Effector CD4-positive, alpha-beta T cell (primary cell): ENCODE measurements at places on chromosomes 2 and 18.

- DNase-seq: no peak
Observed at GRCh38 chr2:186724736-186725135, 30.9 kb downstream of the FAM171B start.

DNA sequence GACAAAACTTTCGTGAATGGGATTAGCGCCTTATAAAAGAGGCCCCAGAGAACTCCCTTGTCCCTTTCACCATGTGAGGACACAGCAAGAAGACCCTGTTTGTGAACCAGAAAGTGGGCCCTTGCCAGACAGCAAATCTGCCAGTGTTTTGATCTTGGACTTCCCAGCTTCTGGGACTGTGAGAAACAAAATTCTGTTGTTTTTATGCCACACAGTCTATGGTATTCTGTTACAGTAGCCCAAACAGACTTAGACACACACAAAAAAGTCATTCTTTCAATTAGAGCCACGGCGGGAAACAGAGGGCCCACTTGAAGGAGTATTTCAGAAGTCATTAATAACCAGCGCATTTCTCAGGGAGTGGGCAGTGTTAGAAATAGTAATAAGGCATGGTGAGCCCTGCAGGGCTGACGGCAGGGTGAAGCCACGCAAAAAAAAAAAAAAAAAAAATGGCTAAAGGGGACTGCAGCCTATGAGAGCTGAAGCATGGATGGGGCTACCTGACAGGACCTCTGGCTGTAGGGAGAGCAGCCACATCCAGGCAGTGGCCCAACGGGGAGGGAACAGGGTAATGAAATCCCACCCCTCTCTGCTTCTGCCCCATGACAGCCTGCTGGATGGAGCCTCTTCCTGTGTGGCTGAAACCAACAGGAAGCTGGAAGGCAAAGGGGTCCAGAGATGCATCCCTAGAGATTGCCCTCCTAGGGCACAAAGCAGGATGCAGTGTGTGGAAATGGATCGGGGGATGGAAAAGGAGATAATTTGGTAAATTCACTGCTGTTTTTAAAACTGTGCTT lies 189.3 kb downstream of the KCNS3 start:
- DNase-seq: no peak

- DNase-seq: no peak
Observed at GRCh38 chr2:23803264-23803964, 123.5 kb downstream of the ATAD2B start.

DNA sequence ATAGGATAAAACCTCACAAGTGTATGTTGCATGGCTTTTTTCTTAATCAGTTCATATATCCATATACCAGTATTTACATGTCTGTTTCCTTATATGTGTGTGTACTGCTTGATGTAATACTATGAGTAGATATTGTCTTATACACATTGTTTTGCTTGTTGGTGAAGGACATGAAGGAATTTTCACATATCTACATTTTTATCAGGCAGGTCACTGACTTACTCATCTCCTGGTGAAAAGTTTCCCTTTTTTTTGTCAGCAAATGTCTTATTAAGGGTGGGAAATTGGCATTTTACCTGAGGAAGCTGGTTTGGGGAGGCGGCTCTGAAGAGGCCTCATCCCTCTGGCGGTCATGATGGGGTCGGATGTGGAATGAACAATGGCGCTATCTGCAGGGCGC lies 61.4 kb upstream of the LYPD1 start:
- DNase-seq: no peak

GRCh38 chr18:54872681-54873080 lies 44.4 kb downstream of the RAB27B start:
- DNase-seq: no peak

DNA sequence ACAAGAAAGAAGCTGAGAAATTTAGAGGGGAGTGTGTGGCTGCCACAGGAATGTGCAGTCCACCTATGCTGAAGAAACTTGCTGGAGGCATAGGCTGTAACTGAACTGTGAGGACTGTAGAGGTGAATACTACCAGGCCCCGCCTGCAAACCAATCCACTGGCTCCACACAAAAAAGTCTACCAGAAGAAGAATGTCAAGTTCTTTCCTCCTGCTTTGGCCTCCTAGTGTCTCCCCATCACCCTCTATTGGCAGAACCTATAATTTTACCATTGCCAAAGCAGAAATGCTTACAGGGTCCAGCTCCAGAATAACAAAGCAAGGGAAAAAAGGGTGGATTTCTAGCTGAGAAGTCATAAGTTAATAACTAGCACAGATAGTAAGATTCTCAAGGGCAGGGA lies 5.9 kb upstream of the ATP5MC3 start:
- no peak for DNase-seq

GRCh38 chr2:119746836-119747686 lies 12.7 kb upstream of the PTPN4 start:
- DNase-seq: no peak

DNA sequence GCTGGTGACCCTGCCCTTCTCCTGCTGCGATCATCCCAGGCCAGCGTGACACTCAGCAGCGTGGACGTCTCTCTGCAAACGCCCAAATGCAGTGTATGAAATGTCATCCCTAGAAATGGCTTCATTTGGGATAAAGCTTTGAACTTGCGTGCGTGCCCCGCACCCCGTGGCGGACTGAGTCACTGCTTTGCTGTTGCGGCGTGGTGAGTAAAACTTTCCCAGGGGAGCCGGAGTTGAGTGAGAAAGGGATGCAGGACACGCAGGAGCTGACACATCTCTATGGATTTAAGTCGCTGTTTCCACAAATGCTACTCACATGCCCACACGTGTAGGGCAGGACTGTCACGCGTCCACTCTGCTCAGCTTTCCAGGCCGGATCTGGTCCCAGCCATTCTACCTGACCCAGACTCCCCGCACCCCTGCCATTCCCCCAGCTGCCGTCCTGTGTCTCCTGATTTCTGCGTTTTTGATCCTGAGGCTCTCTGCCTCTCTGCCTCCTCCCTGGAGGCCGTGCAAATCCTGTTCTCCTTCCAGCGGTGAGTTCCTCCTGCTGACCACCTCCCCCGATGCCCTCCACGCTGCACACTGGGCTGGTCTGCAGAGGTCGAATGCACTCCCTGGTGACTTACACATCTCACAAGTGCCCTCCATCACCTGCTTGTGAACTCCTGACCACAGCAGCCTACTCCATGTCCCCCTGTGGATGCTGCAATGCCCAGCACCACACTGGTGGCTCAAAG lies 88.9 kb downstream of the MBP start:
- DNase-seq: no peak

- no peak for DNase-seq
Observed at GRCh38 chr2:170324640-170325046, 146.7 kb downstream of the MYO3B start.

DNA sequence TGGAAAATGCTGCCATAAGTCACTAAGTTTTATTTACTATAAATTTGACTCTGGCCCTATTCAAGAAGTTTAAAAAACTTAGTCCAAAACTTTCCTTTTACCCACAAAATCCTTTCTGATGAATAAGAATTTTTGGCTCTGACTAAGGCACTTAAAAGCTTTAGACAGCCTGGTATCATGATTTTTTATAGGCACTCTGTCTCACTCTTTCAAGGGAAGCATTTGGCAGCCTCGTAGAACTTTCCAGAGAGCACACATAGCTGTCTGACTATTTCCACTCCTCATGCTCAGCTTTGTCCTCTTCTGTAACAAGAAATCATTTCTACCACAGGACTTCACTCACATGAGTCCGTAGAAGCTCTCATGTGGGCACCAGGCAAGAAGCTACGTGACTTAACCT lies 32.3 kb upstream of the XDH start:
- no peak for DNase-seq

- no peak for DNase-seq
Observed at GRCh38 chr2:188645986-188646385, 328.2 kb upstream of the COL3A1 start.

DNA sequence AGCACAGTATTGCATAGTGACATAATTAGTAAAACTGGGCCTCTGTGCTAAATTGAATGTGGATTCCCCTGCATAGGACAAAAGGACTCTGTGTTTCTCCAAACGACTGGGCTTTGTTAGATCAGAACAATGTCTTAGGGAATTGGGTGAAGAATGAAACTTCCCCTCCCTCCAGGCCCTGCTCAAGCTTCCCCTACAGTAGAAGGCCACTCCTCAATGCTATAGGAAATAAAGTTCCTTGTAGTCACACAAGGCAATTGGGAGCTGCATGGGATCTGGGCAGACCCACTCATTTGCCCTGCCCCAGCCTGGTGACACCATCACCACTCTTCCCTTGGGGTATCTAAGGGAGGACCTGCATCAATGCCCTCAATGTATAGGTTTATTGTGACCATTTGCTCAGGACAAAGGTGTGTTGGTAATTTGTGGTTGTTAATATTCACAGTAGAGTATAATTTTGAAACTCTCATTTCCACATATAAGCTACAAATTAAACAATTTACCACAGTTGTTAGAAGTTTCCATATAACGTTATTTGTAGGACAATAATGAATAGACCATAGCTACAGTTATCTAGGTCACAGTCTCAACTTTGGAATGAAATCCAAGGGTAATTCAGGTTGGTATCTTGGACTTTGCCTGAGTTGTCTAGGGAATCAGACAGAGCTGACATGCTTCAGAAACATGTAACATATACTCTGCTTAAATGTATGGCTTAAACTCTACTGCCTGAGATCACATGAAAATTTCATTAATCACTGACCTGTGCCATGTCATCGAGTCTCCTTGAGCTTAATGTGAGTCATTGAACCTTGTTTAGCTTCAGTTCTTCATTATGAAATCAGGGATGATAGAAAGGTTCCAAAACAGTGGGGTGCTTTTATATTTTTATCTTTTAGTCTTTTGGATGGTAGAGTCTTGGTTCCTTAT lies 64.8 kb upstream of the DARS1 start:
- no peak for DNase-seq

GRCh38 chr2:173355132-173355865 lies 627 bp downstream of the CDCA7 start:
- peak; percentile 3 for DNase-seq

- no peak for DNase-seq
Observed at GRCh38 chr2:61117534-61117933, 44.5 kb upstream of the C2orf74 start.

DNA sequence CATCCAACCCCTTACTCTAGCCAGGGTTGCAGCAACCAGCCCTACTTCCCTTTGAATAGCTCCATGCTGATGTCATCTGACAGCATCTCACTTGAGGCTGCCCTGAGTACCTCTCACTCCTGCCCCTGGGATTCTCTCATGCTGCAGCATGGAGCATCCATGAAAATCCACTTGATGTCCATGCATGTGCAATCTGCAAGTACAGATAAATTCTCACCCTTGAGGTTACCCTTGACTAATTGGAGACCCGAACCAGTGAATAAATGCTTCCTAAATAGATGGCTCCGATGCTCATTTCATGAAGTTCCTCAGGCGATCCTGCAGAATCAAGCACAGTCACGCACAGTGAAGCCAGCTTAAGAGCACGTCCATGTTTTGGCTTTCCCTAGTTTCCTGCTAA lies 298.3 kb downstream of the RBM43 start:
- no peak for DNase-seq

DNA sequence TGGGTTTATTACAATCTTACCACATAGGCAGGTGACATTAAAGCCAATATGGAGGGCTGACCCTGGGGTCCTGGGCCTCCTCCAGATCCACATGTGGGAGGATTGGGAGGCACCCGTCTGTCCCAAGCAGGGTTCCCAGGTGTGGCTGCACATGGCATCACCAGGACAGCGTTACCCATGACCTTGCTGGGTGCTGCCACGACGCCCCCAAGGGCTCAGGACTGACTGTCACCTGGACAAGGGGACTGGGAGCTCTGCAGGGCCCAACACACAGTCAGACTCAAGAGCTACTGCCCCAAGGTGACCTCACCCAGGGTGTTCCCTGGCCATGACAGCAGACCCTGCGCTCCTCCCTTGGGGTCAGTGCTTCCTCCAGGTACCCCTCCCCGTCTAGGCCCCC lies 437.4 kb upstream of the MYT1L start:
- no peak for DNase-seq

- no peak for DNase-seq
Observed at GRCh38 chr2:73300926-73301325, 7.6 kb upstream of the EGR4 start.

- DNase-seq: no peak
Observed at GRCh38 chr18:55243255-55243654, 284.0 kb upstream of the CCDC68 start.

DNA sequence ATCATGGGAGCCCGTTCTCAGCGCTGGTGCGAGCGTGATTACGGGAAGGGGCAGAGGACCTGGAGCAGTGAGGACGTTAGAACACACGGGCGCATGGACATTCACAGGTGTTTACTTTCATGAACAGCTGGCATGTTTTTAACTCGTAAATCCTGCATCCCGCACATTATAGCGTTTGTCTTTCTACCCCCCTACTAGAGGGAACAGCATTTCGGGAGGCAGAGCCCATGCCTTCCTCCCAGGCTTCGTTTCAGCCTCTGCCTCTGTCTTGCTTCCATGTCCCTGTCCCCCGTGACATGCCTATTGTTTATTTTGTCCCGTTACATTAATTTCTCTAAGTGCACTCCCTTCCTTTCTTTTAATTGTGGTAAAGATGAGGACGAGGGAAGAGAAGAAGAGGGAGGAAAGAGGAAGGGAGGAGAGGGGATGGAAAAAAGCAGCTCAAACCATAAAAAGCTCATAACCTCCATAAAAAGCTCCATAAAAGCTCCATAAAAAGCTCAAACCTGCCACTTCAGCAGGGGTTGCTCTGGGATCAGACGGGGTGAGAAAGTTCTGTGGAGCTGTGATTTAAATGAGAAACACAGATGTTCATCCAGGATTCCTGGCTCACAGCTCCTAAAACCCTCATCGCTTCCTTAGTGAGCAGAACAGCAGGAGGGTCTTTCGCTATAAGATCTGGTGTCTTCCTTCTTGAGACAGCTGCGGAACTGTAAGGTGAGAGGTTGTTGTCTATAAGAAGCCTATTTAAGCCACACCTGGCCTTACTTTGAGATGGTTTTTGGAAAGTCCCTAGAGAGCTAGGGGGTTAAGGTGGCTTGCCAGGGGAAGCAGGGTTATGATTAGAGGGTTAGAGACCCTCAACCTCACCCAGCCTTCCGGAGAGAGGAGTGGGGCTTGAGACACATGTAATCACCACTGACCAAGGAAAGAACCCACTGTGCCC lies 66.6 kb upstream of the SNTG2 start:
- DNase-seq: no peak

DNA sequence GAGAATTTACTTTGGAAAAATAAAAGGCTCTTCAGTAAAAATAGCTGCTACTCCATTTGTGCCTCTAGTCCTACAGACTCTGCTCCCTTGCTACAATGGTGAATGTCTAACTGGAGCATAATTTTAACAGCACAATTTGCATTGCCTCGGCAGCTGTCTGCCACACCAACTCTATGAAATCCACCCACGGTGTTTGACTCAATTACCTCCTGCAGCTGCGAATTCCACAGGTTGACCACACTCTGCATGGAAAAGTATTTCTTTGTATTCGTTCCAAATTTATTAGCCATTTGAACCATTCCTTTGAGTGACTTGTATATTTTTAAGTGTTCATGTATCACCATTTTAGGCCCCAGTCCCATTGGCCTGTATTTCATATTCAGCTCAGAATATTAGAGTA lies 182.1 kb upstream of the CCDC68 start:
- no peak for DNase-seq

- DNase-seq: no peak
Observed at GRCh38 chr2:133266041-133266925, 302.0 kb downstream of the NCKAP5 start.

GRCh38 chr2:156430980-156431358 lies 5.2 kb upstream of the GPD2 start:
- no peak for DNase-seq

GRCh38 chr2:136658201-136658600 lies 107.1 kb upstream of the THSD7B start:
- DNase-seq: no peak
